HEK293T (cell line): ENCODE measurements at places on chromosomes 5 and 9.

DNA sequence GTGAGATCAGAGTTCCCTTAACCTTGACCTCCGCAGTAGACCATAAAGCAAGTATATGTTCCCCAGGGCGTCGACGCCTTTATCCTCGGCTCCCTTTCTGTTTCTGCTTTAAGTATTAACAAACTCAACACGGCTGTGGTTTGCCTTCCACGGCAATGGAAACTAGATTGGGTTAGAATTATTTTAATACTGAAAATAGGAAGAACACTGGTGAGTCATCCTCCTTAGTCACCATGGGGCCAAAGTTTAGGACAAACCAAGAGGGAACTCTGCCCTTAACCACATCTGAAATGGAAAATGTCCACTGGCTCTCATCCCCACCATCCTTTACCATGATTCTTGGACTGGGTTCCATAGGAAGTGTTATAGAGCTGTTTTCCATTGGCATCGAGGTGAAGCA is 386.1 kb downstream of the ACTL7B start:
- DNase-seq, result no peak

DNA sequence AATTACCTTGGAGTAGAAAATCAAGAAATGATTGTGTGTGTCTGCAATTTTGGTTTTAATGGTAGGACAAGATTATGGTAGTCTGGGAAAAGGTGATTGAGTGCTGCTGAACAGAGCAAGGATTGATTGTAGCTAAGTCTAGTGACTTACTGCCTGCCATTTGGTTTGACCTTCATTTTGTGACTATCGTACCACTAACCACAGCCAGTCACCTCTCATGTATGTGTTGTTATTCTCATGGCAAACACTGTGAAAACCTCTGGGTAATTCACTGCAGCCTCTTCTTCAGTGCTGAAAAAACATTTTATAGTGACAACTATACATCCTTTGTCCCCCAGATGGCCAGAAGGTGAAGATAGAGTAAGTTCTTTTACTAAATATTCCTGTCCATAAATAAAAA is 37.5 kb downstream of the CTNNA1 start:
- DNase-seq, result no peak

DNA sequence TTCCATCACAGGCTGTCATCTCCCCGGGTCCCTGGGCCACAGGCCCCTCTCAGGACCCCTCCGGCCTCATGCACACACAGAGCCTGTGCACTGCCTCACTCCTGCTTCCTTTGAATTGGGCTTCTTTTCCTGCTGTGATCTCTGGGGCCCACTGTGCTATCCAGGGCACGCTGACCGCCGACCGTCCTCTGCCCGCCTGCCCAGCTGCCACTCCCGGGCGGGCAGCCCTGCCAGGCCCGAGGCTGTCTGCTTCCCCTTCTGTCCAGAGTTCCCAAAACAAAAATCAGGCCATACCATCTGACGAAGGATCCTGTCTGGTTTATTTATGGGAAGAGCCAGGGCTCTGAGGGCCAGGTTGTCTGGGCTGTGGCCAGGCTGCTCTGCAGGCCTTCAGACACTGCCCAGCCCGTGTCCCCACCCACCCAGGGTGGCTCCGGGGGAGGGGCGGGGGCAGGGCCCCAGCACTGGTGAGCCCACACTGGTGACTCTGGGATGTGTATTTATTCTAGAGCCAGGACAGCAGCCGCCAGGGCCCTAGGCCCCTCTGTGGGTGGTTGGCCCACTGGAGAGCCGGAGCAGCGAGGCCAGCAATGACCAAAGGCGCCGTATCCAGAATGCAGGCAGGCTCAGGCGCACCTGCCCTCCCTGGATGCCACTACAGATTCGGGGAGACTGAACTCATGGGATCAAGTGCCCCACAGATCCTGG is 57.0 kb downstream of the ADAMTS2 start:
- no peak for DNase-seq

DNA sequence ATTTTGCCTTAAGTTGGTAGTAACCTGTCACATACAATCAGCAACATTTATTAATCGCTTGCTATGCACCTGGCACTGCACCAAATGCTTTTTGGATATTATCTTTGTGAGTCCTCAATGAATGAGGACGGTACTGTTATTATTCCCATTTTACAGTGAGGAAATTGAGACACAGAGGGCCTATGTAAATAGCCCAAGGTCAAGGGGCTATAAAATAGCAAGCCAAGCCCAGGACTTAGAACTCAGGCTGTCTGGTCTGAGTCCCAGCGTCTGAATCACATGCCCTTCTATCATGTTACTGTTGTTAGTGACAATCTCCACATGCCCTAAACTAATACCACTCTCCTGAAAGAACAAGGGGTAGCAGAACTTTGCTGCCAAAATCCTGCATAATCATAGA is 60.0 kb downstream of the ERAP1 start:
- no peak for DNase-seq

DNA sequence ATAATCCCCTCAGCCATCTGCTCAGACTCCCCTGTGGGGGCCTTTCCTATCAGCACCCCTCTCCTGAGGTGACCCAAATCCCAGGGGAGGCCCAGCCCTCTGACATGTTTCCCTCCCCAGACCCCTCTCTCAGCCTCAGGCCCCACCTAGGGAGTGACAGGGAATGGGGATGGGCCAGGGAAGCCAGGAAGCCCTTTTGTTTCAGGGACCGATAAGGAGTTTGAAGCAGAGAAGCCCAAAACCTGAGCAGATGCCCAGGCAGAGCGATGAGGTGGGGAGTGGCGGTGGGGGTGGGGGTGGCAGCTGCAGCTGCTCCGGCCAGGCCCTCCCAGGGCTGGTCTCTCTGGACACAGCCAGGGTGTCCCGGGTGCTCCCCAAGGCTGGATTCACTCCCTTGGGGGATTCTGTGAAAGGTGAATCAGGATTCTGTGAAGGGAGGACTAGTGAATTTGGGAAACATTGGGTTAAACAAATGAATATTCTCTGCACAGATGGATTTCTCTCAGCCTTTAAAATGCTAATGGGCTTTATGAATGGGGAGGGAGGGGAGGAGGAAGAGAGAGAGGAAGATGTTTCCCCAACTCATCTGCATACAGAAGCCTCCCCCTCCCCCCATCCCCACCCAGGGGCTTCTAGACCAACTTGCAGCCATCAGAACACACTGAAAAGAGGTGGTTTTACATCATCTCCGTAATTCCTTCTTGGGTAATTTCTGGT is 17.4 kb downstream of the AKNA start:
- no peak for DNase-seq

GRCh38 chr9:99294850-99295461 is 72.9 kb downstream of the SEC61B start:
- DNase-seq, result peak; percentile 27

DNA sequence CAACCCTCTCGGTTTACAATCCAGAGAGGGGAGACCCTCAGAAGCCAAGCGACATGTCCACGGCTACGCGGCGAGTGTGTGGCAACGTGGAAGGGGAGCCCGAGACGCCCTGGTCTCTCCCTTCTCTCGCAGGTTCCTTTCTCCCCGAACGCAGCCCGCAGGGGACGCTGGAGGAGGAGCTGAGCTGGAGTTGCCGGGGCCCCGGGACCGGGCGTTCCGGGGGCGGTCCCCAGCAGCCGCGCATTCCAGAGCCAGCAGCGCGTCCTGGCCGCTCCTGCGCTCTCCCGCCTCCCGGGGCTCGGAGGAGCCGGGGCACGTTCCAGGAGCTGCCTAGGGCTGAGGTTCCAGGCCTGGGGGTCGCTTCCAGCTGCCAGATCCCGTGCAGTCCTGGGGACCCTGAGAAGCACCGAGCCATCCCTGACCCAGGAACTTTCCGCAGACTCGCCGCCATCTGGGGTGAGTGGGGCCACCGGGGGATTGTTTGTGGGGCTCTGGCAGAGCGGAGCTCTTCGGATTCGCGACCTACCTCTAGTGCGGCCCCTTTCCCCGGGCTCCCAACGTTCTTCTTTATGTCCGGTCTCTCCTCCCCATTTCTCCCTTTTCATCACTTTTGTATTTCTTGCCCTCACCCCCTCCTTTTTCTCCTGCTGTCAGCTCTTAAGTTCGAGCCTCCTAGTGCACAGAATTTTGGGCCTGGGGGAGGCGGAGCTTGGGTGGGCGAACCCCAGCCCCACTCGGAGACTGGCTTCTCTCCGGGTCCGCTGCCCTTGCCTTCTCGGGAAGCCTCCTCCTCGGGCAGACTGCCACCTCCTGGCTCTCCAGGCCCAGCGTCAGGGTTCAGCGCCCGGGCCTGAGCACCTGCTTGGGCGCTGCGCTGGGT is at the start of gene SMIM3:
SMIM3 (plus strand) TSS at position 241 of the 880 bp plus-strand sequence. CDS start 16,684 bp downstream, outside the sequence.
- DNase-seq, result peak; percentile 74

GRCh38 chr9:79610791-79611614 is 39.2 kb downstream of the TLE4 start:
- no peak for DNase-seq

- no peak for DNase-seq
Measured at GRCh38 chr9:35976726-35977125, 18.8 kb upstream of the OR2S2 start.

DNA sequence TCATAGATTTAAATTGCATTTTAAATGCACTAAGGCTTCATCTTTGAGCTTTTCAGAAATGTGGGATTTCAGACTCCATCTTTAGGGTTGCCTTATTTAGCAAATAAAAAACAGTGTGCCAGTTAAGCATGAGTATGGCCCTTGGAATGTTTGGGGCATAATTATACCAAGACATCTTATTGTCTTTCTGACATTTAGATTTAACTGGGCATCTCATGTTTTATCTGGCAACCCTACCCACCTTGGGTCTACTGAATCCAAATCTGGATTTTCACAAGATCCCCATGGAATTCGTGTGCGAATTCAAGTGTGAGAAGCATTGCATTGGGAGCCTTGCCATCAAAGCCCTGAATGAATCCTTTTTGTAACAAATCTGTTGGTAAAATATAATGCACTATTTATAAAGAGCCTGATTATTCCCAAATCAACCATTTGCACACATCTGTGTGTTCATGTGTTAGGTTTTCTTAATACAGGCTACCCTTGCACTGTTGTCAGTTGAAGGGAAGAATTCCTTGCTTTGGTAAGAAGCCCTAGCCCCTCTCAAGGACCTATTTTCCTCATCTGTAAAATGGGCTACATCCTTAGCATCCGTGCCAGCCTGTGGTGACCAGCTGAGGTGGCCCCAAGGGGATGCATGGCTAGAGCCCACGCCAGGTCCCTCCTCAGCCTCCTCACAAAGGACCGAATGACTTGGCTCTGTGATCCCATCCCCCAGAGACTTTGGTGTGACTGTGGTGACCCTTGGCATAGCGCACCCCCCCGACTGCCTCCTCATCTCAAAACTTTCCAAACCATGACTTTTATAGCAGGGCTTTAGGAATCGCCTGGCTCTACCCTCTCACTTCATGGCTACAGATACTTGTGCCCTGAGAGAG is 8.1 kb downstream of the GSN start:
- no peak for DNase-seq

- DNase-seq, result no peak
Measured at GRCh38 chr5:74127381-74128320, 501.7 kb downstream of the ARHGEF28 start.

GRCh38 chr9:137387114-137387890 is 35.7 kb downstream of the EXD3 start:
- no peak for DNase-seq

GRCh38 chr9:33687779-33688178 is 107.6 kb upstream of the PRSS3 start:
- no peak for DNase-seq

- DNase-seq, result no peak
Measured at GRCh38 chr9:83431101-83432060, 106.8 kb downstream of the FRMD3 start.

- DNase-seq, result peak; percentile 35
Measured at GRCh38 chr5:61055434-61056006, 106.7 kb downstream of the SMIM15 start.

GRCh38 chr5:143328589-143329220 is 74.8 kb downstream of the NR3C1 start:
- no peak for DNase-seq

DNA sequence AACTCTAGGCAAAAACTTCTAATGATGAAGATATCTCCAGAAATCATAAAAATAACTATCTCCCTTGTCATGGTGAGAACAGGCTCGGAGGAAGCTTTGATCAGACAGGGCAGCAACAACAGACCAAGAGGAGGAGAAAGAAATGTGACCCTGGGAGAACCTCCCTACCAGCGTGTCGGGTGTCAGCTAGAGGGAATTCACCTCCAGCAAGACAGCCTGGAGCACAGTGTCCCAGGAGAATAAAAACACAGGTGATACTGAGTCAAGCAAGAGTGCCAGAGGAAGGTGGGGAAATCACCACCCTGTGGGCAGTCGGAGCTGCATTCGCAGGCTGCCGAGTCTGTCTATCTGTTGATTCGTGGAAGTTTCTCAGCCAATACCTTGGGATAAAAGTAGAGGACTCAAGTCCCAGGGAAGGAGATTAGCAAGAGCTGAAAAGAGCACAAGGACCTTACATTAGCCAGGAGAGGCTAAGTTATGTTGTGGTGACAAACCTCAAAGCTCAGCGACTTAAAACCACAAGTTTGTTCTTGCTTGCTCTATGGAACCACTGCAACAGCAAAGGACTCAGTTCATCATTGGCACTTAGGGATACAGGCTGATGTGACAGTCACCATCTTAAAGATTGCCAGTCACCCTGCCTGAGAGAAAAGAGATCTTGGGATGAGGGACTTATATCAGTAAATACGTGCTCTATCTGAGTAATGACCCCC is 598.3 kb downstream of the CCDC171 start:
- DNase-seq, result no peak

DNA sequence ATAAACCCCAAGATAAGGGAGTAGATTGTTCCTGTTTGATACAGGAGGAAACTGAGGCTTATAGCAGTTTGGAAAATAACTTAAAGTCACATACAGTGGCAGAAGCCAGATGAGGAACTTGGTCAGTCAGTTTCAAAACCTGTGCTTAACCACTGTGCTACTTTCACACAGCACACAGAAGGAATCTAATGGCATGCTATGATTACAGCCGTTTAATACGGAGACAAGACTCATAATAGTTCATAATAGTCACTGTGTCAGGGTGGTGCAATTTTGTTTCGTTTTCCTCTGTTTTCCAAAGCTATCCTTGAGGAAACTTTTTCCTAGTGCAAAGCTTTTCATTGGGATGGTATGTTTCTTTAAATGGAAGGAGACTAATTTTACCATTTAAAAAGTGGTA is 112.3 kb downstream of the GCNT1 start:
- DNase-seq, result no peak

DNA sequence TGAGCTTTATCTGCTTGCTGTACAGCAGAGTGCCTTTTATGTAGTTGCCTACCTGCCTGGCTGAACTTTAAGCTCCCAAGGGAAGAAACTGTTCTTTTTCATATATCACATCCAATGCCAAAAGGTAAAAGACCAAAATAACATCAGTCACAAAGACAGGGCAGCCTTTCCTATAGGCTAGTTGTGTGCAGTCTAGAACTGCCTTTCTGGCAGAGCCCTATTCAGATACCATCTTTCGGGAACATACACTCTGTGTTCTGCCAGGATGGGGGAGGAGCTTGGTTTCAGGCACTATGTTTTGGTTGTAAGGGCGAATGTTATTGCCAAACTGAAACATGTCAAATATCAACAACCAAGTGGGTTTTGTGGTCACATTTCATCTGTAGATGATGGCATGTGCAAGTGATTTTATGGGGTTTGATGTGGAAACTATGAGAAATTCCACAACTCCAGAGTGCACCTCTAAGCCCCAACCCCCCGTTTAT is 314.5 kb downstream of the ADGRV1 start:
- no peak for DNase-seq

- no peak for DNase-seq
Measured at GRCh38 chr9:135521608-135522095, 412 bp downstream of the LCN1 start.

GRCh38 chr5:124056991-124057723 is 545.2 kb downstream of the CSNK1G3 start:
- peak; percentile 16 for DNase-seq
